ENCODE measurements at places on chromosomes 13 and 19. TPM values are rescaled to one million over a fixed set of nuclear protein-coding genes. Genes with fewer than 3 reads are reported as not detected.

DNA sequence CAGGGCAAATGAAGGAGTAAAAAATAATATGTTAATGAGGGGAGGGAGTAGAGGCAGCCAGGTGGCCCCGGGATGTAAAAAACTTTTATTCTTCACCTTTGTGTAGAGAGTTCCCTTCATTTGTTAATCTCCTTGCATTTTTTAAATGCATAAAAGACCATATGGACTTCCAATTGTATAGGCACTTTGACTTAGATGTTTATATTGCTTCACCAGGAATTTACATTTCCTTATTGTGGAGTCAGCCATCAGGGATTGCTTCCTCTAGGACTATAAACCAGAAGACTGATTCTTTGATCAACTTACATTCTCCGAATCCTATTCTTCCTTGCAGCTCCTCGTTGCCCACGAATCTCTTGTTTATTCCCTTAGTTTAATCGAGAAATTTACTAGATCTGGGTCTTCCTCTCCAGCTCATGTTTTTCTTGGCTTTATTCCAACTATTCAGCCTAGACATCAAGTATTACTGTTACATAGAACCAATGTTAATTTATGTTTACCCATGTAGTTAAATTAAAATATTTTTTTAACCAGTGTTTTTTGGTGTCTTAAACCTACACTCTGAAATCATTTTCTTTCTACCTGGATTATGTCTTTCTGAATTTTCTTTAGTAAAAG is 1187.0 kb upstream of the SLC10A2 start:
- H3K4me3 ChIP-seq = no peak overlapping the region
- no peak overlapping the region for H3K27ac ChIP-seq
- no peak for DNase-seq
- H3K4me1 ChIP-seq = no peaks in the 10 kb centered on the region
- H3K27me3 ChIP-seq = no peaks in the 10 kb centered on the region

LRRC25 gene
- not detected for polyA plus RNA-seq

DNA sequence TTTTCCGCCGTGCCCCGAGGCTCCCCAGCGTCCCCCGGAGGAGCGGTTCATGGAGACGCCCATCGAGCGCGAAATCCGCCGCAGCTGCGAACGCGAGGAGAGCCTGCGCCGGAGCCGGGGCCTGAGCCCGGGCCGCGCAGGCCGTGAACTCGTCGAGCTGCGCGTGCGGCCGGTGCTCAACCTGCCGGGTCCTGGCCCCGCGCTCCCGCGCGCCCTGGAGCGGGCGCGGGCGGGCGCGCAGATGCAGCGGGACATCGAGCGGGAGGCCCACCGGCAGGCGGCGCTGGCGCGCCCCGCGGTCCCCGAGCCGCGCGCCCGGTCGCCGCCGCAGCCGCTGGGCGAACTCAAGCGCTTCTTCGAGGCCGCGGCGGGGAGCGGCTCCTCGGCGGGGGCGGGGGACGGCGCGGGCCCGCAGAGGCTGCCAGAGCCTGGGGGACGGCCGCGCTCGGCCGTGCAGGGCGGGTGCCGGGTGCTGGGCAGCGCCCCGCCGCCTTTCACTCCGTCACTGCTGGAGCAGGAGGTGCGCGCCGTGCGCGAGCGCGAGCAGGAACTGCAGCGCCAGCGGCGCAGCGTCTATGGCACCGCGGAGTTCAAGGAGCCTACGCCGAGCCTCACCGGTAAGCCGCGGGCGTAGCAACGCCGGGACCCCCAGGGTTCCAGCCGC is 807 bp downstream of the MISP3 start:
- DNase-seq = peak; percentile 68
- no peaks in the 10 kb centered on the region for H3K27me3 ChIP-seq
- H3K4me3 ChIP-seq = peak overlapping the region; percentile 73
- H3K27ac ChIP-seq = peak overlapping the region; percentile 64
- H3K4me1 ChIP-seq = peaks cover 33% of the 10 kb centered on the region

HRC gene
- polyA plus RNA-seq = not detected

GRCh38 chr13:42345367-42345766 is 73.4 kb downstream of the AKAP11 start:
- no peaks in the 10 kb centered on the region for H3K4me1 ChIP-seq
- no peak overlapping the region for H3K4me3 ChIP-seq
- no peaks in the 10 kb centered on the region for H3K27me3 ChIP-seq

FFAR2 gene
- not detected for polyA plus RNA-seq

Measured in CD8-positive, alpha-beta memory T cell (primary cell).